Aorta (tissue), 5 donors: ENCODE measurements at places on chromosomes 7 and 10. TPM values are rescaled to one million over a fixed set of nuclear protein-coding genes. Genes with fewer than 3 reads are reported as not detected.

The RET gene
- 0.29 TPM for total RNA-seq

The MUC12 gene
- total RNA-seq: 0.88 TPM

The DCLRE1C gene
- total RNA-seq: 9.3 TPM

The IKZF1 gene
- total RNA-seq: 24.4 TPM

The CHAT gene
- total RNA-seq: not detected

The ATOH7 gene
- 0.23 TPM for total RNA-seq

The MYPN gene
- total RNA-seq: not detected

The SPDYE8 gene
- not detected for total RNA-seq

The TUBAL3 gene
- total RNA-seq: not detected

GRCh38 chr7:27134392-27134791, 3.8 kb upstream of the HOXA4 start:
- DNase-seq: no peak

DNA sequence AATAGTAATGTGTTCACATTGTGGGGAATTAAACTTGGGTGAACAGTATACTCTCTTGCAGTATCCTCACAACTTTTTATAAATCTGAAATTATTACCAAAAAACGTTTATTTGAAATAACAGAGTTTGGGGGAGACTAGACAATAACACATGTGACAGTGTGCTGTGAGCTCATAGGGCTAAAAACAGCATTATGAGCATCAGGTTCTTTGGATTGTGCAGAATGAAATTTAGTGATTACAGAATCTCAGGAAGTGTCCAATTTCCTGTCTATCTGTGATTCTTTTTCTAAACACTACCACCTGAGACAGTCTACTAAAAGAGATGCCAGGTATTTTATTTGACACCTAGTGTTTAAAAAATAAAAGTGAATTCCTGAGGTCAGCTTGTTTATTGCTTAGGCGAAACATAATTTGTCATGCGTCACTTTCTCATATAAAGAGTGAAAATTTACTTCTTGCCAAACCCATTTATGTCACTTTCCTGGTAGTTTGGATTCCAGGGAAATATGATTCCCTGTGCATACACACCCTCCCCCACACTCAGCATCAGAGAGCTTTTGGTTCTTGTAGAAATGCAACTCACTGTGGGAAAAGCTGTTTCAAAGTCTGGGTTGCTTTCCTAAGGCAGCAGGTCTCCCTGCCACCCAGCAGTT, 71.2 kb downstream of the AOAH start:
- DNase-seq: no peak

GRCh38 chr7:112945046-112945445, 141.6 kb downstream of the GPR85 start:
- no peak for DNase-seq

DNA sequence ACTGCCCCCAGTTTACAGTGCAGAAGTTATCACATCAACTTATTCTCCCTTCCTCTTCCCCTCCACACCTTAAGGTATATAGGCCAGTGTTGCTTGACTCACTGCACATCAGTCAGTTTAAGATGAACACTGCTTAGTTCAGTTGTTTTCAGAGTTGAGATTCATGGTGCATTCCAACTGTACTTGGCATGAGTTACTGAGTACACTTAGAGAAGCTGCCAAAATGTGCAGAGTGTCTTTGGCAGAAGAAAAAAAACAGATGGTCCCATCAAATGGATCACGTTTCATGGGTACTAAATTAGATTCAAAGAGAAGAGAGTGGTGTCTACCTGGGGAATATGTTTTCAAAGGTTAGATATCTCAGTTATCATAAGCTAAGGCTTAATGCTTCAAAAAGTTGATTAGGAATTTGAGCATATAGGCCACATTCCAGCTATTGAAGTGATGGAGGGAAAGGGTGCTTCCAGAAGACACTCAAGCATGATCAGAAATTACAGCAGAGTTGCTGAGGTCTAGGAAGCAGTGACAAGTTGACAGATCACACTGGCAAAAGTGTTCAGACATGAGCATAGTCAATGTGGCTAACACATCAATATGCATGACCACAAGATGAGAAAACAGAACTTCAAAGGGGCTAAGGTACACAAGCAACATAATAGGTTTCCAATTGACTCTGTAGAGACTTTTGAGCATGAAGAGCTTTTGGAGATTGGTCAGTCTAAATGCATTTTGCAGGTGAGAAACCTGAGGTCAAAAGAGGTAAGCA, 579.2 kb upstream of the CELF2 start:
- no peak for DNase-seq

DNA sequence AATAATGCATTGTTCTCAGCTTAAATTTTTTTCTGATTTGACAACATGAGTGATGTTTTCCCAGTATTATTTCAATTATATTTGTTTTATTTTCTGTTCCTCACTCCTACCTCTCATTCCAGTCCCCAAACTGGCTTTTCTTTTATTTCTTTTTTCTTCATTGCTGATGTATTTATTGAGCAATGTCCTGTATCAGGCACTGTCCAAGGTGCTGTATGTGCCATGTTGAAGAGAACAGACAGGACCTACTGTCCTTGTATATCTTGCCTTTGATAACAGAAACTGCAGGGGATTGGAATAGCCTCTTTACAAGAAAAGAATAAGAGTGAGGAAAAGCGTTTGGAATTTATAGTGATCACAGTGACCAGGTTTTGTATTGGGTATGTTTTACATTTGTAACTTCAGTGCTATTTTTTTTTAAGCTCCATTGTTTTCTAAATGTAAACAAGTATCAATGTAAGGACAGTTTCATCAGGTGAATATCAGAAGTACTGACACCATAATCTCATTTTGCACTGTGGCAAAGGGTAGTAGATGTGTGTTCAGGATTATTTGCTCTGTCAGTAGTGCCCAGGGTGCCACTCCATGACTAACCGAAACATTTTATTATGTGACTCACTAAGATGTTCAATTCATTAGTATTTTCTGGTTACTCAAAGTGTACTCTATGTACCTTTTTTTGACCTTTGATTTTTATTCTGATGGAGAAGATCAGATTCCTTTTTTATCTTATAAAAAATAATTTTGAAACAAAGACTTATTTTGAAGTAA, 15.6 kb upstream of the CLDN12 start:
- no peak for DNase-seq

DNA sequence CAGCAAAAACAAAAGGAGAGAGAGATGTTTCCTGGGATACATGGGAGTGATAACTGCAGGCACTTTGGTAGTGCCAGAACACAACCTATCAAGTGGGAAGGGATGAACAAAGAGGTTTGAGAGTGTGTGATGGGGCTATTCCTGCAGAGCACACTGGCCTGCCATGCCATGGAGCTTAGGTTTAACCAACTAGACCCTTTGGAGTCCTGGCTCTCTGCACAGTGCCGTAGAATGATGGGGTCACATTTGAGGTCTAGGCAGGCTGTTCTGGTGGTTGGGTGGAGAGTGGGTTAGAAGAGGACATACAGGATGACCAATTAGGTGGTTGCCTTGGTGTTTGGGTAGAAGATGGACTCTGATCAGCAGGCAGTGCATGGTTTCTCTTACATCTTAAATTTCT, 101.9 kb upstream of the HABP2 start:
- no peak for DNase-seq

DNA sequence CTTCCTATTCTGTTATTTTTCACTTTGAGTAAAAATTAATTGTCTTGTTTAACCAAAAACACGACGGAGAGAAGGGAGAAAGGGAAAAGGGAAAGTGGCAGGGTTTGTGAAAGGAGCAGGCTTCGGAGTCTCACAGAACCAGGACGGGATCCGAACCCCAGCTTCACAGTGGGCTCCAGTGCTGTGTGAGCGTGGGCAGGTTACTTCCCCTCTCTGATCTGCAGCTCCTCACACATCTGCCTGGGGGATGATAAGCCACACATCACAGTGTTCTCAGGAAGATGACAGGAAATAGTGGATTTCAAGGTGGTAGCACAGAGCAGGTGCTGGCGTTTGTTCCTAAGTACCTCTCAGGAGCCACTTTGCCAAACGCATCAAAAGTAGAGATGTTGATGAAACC, 94.2 kb upstream of the GPR26 start:
- no peak for DNase-seq

DNA sequence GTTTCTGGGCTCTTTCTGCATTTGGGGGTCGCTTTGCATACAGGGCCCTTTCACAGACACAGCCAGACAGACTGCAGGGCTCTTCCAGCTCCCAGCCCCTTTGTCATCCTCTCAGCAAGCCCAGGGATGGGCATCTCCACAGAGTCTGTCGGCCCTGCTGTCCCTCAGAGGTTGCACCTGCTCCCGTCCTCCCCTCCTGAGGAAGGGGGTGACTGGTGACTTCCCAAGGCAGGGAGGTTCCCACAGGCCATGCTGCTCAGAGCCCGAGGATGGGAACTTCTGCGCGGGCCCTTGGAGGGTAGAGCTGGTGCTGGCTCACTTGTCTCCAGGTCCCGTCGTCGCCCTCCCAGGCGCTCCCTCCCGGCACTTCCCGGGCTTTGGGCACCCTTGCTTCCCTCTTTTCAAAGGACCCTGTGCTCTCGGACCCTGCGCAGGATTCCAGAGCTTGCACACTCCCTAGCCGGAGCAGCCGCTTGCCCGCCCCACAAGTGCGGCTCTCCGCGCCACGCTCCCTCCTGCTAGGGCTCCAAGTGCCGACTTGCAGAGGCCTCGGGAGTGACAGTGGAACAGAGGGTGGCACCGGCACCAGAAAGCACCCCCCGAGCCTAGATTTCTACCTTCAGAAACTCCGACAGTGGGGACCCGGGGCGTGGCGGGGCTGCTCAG, 152.5 kb downstream of the PRKAG2 start:
- DNase-seq: peak; percentile 32

- no peak for DNase-seq
Measured at GRCh38 chr10:108147346-108147745, 982.8 kb upstream of the SORCS1 start.

DNA sequence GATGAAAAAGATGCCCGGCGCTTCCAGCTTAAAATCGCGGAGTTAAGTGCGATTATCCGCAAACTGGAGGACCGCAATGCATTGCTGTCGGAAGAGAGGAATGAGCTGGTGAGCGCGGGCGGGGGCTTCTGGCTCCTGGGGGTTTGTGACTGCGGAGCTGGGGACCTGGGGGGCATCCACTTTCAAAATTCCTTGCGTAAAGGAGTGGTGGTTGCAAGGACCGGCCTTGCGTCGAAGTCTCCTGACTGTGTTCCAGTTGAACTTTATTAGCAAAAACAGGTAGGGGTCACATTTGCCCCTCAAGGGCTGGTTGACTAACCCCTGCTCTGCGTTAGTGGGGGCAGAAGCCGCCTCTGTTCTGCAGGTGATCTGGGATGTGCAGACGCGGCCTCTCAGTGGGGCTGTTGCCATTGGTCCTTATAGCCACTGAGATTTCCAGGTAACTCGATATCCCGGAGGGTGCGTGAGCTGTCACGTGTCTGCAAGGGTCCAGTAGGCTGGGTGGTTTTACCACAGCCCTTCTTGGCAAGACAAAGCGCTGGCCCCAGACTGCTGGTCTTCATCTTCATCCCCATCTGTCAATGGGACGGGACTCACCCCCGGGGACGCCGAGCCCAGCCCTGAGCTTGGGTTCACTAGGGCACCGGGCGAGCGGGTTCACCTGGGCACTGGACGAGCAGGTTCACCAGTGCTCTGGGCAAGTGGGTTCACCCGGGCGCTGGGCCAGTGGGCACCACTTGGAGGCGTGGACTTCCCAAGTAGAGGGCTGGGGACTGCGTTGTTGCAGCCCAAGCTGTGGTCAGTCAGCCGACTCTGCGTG, 51.5 kb upstream of the DPYSL4 start:
- peak; percentile 71 for DNase-seq

- peak; percentile 86 for DNase-seq
Measured at GRCh38 chr10:23065181-23065948, 30.0 kb upstream of the MSRB2 start.

- no peak for DNase-seq
Measured at GRCh38 chr10:86795353-86795752, 38.9 kb downstream of the BMPR1A start.

DNA sequence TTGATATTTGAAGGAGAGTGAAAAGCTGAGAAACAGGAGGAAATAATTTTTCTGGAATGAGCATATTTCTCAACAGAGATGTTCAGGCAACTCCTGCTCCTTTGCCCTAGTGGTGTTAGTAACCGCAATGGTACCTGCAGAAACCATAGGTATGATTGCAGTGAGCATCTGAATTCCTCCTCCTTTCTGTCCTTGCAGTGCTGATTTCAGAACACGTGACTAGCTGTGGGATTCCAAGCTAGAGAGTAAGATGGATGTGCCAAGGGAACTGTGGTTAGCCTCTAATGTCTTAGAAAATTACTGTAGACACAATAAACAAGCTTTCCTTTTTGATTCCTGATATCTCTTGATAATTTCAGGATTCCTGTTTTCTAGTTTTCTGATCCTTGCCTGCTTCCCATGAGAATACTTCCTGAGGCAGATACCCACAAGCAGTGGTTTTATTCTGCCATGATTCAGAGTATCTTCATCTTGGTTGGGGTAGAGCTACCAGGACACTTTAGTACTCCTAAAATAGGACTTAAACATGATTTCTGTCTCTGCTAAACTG, 27.5 kb downstream of the LRGUK start:
- DNase-seq: no peak

DNA sequence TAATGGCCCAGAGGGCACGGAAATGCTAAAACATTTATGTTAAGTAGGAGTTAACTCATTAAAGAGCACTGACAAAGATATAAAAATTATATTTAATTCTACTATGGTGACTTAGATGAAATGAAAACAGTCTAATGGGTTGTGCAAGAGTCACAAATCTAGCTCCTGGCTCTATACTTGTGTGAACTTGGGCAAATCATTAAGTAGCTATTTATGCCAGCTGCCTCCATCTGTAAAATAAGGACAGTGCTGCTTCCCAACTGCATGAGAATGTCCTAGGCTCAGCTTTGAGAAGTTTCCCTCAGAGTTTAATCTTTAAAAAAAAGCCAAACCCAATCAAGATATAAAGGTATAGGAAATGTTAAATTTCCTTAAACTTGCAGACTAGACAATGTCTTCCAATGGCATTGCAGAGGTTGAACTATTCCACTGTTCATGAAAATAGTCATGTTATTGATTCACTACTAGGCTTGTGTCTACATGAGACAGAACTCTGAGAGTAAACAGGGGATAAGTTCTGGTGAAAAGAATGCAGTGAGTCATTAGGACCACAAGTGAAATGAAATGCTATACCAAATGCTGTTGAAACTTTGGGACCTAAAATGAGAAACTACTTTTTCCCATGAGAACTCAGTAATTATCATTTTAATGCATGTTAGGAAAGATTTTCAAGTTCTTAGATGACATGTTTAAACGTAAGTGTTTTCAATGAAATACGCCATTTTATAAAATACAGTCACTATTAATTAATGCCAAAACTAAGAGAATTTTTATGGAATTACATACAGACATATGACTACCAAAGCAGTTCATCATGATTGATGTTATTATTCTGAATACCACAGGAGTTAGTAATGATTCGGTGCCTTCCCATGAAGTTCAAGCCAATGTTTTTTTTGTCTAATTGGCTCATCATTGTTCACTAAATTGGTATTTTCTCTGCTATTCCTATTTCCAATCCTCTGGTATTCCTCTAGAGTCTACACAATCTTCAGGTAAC, 84.2 kb downstream of the CDK6 start:
- DNase-seq: no peak

DNA sequence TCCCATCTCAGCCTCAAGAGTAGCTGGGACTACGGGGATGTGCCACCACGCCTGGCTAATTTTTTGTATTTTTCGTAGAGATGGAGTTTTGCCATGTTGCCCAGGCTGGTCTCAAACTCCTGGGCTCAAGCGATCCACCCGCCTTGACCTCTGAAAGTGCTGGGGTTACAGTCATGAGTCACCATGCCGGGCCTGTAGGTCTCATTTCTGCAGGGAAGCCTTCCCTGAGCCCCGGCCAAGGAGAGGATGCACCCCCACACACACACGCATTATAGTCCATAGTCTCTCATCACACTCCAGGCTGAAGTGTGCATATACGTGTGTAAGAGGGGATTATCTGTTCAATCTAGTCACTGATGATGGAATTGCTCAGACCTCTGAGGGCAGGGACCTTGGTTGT, 29.3 kb downstream of the KCNMA1 start:
- DNase-seq: no peak

GRCh38 chr10:16520900-16521299, 779 bp downstream of the C1QL3 start:
- peak; percentile 77 for DNase-seq
